IPS DF 6.9 (cell line): ENCODE measurements at places on chromosomes 4 and X.

GRCh38 chr4:14529653-14530052 is 472.6 kb upstream of the CPEB2 start:
- H3K4me3 ChIP-seq = no peak overlapping the region
- no peaks in the 10 kb centered on the region; the same call in 1 of the 2 replicates for H3K4me1 ChIP-seq
- DNase-seq = peak; percentile 37

GRCh38 chr4:108351791-108352190 is 183.1 kb upstream of the LEF1 start:
- no peaks in the 10 kb centered on the region for H3K27me3 ChIP-seq
- H3K36me3 ChIP-seq = no peaks in the 10 kb centered on the region
- H3K4me1 ChIP-seq = no peaks in the 10 kb centered on the region
- H3K4me3 ChIP-seq = no peak overlapping the region
- no peak for DNase-seq

GRCh38 chrX:154021131-154021611 is 1.5 kb upstream of the IRAK1 start:
- H3K4me1 ChIP-seq = peaks cover 5% of the 10 kb centered on the region
- H3K27ac ChIP-seq = no peak overlapping the region
- no peak for DNase-seq
- H3K27me3 ChIP-seq = no peaks in the 10 kb centered on the region
- H3K36me3 ChIP-seq = no peaks in the 10 kb centered on the region; the same call in 1 of the 2 replicates
- no peak overlapping the region for H3K4me3 ChIP-seq

GRCh38 chrX:39626749-39627148 is 471.0 kb downstream of the BCOR start:
- H3K27ac ChIP-seq = no peak overlapping the region
- no peaks in the 10 kb centered on the region for H3K4me1 ChIP-seq
- no peaks in the 10 kb centered on the region for H3K27me3 ChIP-seq
- no peak for DNase-seq

DNA sequence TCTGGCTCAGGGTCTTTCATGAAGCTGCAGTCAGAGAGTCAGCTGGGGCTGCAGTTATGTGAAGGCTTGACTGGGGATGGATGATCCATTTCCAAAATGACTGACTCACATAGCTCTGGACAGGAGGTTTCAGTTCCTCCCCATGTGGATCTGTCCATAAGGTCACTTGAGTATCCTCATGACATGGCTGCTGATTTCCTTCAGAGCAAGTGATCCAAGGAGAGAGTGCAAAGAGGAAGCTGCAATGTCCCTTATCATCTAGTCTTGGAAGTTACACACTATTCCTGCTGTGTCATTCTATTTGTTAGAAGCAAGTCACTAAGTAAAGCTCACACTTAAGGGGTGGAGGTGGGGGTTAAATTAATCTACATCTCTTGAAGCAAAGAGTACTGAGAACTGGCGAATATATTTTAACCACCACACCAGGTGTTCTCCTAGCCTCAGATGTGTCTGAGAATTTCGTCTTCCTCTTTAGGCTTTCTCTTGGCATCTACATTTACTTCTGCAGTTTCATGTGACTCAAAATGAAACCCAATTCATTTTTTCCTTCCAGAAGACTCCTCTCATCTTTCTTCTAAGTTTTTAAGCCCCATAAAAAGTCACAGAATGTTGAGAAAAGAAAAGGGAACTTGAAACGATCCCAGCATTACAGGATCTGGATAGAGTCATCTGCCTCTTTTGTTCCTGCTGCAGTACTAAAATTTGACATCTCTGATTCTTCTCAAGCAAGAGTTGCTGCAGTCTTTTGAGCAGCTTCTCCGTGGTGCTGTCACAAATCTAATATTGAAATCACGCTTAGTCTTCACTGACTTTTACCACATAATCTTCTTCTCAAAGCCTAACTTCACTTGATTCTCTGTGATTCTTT is 3.8 kb upstream of the GRPR start:
- no peak overlapping the region for H3K4me3 ChIP-seq
- no peak overlapping the region for H3K27ac ChIP-seq
- H3K4me1 ChIP-seq = no peaks in the 10 kb centered on the region
- no peaks in the 10 kb centered on the region for H3K36me3 ChIP-seq
- no peaks in the 10 kb centered on the region for H3K27me3 ChIP-seq
- DNase-seq = no peak

GRCh38 chr4:145954924-145955339 is 16.3 kb upstream of the ZNF827 start:
- H3K4me1 ChIP-seq = no peaks in the 10 kb centered on the region
- no peaks in the 10 kb centered on the region for H3K36me3 ChIP-seq
- no peak for DNase-seq
- no peak overlapping the region for H3K27ac ChIP-seq
- H3K27me3 ChIP-seq = no peaks in the 10 kb centered on the region

GRCh38 chrX:111519215-111519614 is 7.8 kb downstream of the SERTM2 start:
- no peak overlapping the region for H3K27ac ChIP-seq
- no peak overlapping the region for H3K4me3 ChIP-seq
- no peak for DNase-seq
- H3K27me3 ChIP-seq = no peaks in the 10 kb centered on the region

DNA sequence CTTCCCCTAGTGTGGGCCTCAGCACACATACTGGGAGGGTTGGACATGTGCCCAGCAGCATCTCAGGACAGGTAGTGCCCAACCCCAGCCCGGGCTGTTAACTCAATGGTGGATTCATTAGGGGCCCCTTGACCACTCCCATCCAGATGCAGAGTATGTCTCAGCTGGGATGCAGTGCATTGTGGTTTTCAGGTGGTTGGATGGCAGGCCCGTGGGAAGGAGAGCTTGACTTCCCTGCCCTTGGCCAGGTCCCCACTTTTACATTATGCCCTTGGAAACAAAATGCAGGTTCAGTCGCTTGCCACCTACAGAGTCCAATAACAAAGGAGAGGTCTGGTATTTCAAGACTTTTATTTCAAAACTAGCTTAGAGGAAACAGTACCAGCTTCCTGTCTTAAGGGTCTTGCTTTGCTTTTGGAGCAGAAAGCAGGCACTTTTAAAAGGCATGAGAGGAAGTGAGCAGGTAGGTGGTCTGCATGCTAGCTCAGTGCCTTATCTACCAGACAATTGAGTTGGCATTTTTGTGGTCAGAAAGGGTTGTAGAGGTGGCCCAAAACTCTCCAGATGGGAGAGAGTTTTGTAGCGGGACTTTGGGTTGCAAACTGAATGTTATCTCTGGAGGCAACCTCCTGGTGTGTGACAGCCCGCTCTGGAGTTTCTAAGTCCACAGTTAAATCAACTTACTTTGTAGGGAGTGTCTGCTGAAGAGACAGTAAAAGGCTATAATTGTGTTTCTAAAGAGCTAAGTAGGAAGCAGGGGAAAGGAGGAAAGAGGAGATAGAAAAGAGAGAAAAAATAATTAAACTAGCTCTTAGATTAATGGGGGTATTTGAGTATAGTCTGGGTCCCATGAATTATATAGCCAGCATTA is 171.0 kb downstream of the GALNTL6 start:
- H3K36me3 ChIP-seq = no peaks in the 10 kb centered on the region
- H3K27me3 ChIP-seq = no peaks in the 10 kb centered on the region
- no peak overlapping the region for H3K27ac ChIP-seq
- H3K4me1 ChIP-seq = no peaks in the 10 kb centered on the region; the same call in 1 of the 2 replicates

GRCh38 chrX:1623691-1624090 is 8.8 kb downstream of the ASMT start:
- H3K36me3 ChIP-seq = no peaks in the 10 kb centered on the region
- H3K4me1 ChIP-seq = no peaks in the 10 kb centered on the region
- H3K4me3 ChIP-seq = no peak overlapping the region

- no peak overlapping the region for H3K27ac ChIP-seq
- H3K4me1 ChIP-seq = no peaks in the 10 kb centered on the region
- H3K36me3 ChIP-seq = no peaks in the 10 kb centered on the region
- H3K27me3 ChIP-seq = no peaks in the 10 kb centered on the region
- no peak overlapping the region for H3K4me3 ChIP-seq
- no peak for DNase-seq
These were observed 58.5 kb downstream of the SLC2A9 start for GRCh38 chr4:9962611-9963314.

DNA sequence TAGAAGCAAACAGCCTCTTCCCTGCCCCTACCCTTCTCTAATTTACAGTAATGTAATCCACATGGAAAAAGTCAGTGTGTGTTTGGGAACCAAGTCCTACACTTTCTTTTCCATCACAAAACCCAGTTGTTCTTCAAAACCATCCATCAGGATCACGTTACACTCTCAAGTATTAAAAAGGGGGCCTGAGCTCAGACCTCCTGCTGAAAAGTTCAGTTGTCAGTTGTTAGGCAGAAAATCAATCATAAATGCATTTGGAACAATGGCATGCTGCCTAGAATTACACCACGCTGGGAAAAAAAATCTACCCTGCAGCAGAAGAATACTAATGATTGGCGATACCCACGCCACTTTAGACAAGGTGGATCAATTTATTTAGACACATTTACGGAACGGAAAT is 236.5 kb downstream of the PARM1 start:
- no peak overlapping the region for H3K27ac ChIP-seq
- DNase-seq = peak; percentile 11
- H3K4me1 ChIP-seq = no peaks in the 10 kb centered on the region; the same call in 1 of the 2 replicates
- H3K4me3 ChIP-seq = no peak overlapping the region
- H3K36me3 ChIP-seq = no peaks in the 10 kb centered on the region

- no peak for DNase-seq
- no peak overlapping the region for H3K27ac ChIP-seq
- H3K4me3 ChIP-seq = no peak overlapping the region
- H3K4me1 ChIP-seq = no peaks in the 10 kb centered on the region
- H3K36me3 ChIP-seq = no peaks in the 10 kb centered on the region
- H3K27me3 ChIP-seq = no peaks in the 10 kb centered on the region
These were observed 2.8 kb upstream of the AMTN start for GRCh38 chr4:70515367-70516250.

DNA sequence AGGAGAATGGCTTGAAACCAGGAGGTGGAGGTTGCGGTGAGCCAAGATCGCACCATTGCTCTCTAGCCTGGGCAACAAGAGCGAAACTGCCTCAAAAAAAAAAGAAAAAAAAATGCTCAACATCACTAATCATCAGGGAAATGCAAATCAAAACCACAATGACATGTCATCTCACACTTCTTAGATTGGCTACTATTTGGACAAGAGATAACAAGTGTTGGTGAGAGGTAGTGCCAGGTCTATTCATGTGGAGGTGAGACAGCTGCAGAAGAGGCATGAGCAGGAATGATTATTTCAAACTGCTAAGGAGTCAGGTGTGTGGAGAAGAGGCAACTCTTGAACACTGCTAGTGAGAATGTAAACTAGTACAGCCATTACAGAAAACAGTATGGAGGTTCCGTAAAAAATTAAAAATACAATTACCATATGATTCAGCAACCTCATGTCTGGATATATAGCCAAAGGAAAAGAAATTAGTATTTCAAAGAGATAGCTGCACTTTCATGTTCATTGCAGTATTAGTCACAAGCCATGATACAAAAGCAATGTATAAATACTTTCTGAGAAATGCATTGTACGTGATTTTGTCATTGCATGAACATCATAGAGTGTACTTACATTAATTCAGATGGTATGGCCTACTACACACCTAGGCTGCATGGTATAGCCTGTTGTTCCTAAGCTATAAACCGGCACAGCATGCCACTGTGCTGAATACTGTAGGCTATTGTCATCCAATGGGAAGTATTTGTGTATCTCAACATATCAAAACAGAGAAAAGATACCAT is 75.3 kb downstream of the TMEM144 start:
- H3K27me3 ChIP-seq = no peaks in the 10 kb centered on the region
- H3K4me3 ChIP-seq = no peak overlapping the region
- DNase-seq = no peak
- H3K4me1 ChIP-seq = no peaks in the 10 kb centered on the region
- H3K36me3 ChIP-seq = no peaks in the 10 kb centered on the region
- no peak overlapping the region for H3K27ac ChIP-seq

- H3K27ac ChIP-seq = no peak overlapping the region
- H3K36me3 ChIP-seq = no peaks in the 10 kb centered on the region
- no peak for DNase-seq
- H3K4me1 ChIP-seq = no peaks in the 10 kb centered on the region
These were observed 20.2 kb upstream of the TCP11X2 start for GRCh38 chrX:102491766-102492165.

GRCh38 chr4:165378745-165379677 is at the start of gene CPE:
Gene CPE, plus strand, starts transcription at chr4:165379008. Its CDS starts 214 bp downstream, at chr4:165379222.
- DNase-seq = no peak
- no peaks in the 10 kb centered on the region; the same call in 1 of the 2 replicates for H3K27me3 ChIP-seq
- H3K27ac ChIP-seq = no peak within 1 kb of the TSS

DNA sequence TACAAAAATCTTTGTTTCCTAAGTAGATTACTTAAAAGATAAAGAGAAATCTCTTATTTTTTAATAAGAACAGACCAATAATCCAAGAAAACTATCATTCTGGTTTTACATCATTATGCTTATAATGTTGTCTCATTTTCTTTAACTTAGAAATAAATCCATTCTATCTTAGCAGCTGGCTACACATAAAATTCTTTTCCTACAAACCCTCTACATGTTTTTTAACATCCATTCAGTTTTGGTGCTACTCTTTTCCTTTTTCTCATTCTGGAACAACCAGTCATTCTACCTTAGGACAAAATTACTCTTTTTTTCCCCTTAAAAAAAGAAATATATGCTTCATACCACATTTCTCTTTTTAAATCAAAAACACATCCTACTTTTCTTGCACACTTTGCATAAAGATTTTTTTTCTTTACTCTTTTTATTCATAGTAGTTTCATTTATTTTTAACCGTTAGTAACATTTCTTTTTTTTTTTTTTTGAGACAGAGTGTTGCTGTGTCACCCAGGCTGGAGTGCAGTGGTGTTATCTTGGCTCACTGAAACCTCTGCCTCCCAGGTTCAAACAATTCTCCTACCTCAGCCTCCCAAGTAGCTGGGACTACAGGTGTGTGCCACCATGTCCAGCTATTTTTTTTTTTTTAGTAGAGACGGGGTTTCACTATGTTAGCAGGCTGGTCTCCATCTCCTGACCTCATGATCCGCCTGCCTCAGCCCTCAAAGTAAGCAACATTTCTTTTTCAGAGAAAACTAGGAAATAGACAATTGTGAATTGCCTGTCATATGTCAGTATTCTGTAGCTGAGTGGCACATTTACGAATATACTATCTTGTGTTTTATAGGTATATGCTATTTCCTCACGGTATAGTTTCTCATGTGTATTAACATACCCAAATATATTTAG is 562.8 kb downstream of the ADGRL3 start:
- no peak for DNase-seq
- no peaks in the 10 kb centered on the region for H3K27me3 ChIP-seq
- H3K4me3 ChIP-seq = no peak overlapping the region
- H3K27ac ChIP-seq = no peak overlapping the region

DNA sequence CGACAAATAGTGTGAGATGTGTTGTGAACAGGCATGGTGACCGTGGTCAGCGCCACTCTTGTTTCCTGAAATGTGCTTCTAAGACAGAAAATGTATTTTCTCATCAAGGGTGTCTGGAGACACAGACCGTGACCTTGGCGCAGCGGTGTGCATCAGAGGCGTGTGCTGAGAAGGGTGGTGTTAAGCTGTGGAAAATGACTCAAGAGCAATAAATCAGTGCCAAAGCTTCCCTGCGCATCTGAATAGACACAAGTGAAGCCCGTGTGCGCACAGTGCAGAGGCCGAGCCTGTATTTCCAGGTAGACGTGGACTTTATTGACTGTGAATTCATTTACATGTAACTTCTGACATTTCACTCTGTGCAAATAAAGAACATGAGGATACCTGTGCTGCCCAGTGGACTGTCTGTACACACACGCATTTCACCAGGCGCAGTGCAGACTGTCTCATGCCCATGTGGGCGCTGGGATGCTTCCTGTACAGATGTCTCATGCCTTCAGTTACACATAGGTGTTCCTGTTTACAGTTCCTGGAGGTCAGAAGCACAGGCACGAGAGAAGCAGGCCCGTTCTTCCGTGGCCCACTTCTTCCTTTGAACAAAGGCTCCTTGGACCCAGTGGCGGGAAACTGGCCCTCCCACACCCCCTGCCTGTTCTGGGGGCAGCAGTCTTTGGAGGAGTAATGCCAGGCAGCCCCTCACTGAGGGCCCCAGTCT is 31.9 kb downstream of the NSG1 start:
- H3K27ac ChIP-seq = no peak overlapping the region
- no peak overlapping the region for H3K4me3 ChIP-seq
- H3K27me3 ChIP-seq = no peaks in the 10 kb centered on the region
- no peak for DNase-seq
- H3K4me1 ChIP-seq = peaks cover 2% of the 10 kb centered on the region
